ENCODE measurements at places on chromosomes 2 and 18. TPM values are rescaled to one million over a fixed set of nuclear protein-coding genes. Genes with fewer than 3 reads are reported as not detected.

GRCh38 chr2:240932001-240932723 is 26.0 kb downstream of the CROCC2 start:
- peak; percentile 17 for DNase-seq

GRCh38 chr2:224104668-224105386 is 65.7 kb upstream of the SERPINE2 start:
- DNase-seq, result no peak

DNA sequence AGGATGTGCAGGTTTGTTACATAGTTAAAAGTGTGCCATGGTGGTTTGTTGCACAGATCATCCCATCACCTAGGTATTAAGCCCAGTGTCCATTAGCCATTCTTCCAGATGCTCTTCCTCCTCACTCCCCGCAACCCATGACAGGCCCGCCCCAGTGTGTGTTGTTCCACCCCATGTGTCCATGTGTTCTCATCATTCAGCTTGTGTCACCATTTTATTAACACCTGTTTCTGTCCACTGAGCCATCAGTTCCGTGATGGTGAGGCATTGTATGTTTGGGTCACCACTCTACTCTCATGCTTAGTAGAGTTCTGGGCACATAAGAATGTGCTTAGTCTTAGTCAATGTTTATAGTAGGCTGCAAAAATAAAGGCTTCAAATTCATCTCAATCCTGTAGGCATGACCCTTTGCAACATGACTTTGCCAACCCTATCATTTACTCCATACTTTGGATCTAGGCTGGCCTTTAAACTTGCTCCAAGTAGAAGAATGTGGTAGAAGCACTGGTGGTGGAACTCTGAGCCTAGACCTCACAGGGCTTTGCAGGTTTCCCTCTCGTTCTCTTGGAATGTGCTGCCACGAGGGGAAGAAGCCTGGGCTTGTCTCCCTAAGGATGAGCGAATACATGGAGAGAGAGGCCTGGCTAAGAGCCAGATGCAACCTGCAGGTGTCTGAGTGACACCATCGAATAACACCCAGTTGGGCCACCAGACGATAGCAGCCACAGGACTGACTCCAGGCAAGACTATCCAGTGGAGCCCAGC is 161.5 kb downstream of the NAPG start:
- no peak for DNase-seq

- no peak for DNase-seq
These were observed 1327.1 kb upstream of the ZEB2 start for GRCh38 chr2:145846982-145847381.

DNA sequence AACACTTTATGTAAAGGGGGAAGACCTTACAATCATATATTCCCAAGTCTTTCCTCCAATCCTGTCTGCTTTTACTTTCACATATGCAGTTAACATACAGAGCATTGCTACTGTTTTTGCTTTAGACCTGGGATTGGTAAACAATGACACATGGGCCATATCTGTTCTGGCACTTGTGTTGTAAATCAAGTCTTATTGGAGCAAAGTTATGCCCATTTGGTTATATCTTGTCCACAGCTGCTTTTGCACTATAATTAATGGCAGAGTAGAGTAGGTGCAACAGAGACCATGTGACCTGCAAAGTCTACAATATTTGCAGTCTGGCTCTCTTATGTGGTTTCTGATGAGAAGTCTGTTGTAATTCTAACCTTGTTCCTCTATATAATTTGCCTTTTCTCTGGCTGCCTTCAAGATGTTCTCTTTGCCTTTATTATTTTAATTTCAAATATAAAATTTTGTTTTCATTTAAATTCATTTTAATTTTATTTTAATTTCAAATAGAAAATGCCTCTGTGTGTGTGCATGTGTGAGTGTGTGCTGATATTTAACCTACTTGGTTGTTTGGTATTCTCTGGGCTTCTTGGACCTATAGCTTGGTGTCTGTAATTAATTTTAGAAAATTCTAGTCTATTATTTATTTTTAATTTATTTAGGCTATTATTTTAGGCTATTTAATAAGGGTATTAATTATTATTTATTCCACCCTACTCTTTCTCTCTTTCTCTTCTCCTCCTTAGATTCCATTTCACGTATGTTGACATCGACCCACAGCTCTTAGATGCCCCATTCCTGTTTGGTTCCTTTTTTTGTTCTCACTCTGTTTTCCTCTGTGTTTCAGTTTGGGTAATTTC is 16.8 kb upstream of the LPIN1 start:
- no peak for DNase-seq

DNA sequence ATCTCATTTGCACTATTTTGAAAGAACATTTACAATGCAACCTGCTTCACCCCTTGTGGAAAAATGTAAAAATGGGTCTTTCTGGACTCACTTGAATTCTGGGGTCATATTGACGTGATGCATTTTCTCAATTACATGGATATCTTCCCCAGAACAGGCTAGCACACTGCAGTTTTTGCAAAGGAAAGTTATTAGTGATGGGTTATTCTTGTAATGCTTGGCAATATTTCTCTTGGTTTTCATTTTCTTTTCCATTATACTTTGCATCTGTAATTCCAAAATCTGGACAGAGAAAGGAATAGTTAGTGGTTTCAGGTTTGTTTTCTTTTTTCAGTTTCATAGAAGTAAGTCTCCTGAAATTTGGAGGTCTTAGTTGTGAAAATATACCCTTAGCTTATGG is 24.8 kb upstream of the FAP start:
- no peak for DNase-seq

GRCh38 chr2:98026927-98027522 is 31.3 kb upstream of the TMEM131 start:
- no peak for DNase-seq

GRCh38 chr2:83394134-83394904 is 1064.8 kb downstream of the SUCLG1 start:
- no peak for DNase-seq

GRCh38 chr2:179525340-179525739 is 260.7 kb upstream of the SESTD1 start:
- no peak for DNase-seq

- no peak for DNase-seq
These were observed 97.4 kb downstream of the PLB1 start for GRCh38 chr2:28593160-28593755.

GRCh38 chr2:216492597-216493333 is 5.9 kb upstream of the RPL37A start:
- no peak for DNase-seq

DNA sequence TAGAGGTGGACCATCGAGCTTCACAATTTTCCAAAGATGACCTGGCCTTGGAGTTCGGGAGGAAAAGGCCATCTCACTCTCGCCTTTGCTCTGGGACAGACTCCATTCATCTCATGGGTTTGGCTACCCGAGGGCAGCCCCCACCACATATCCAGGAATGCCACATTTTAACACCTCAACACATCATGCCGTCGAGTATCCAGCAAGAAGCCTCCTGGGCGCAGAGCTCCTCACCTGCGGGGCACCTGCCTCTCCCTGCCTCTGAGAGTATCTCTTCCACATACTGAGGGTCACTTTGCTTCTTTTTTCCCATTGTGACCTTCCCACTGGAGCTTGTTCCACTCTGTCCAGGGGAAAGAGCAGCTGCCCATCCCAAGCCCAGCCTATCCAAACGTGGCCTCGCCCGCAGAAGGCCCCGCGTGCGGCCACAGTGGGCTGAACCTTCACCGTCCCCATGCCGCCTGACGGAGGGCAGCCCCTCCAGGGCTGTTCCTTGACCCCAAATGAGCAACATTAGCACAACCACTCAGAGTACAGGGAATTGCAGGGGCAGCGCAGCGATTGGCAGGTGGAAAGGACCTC is 5.5 kb upstream of the LIMS2 start:
- DNase-seq, result no peak

DNA sequence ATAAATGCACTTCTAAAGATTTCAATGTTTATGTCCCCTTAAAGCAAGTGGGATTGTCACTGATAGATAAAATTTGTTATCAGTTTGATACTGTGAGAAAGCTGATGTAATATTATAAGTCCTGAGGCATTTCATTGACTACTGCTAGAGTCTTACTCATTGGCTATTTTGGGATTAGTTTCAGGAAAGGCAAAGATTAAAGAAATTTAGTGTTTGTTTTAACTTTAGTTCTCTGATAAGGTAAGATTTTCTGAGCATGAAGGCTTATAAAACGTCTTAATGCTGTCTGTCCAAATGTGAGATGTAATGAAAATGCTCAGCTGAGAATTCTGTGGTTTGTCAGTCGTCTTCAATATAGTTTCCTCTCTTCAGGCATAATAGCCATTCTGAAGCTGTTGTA is 886.4 kb upstream of the CDH2 start:
- no peak for DNase-seq

- no peak for DNase-seq
These were observed 44.3 kb upstream of the KCNG2 start for GRCh38 chr18:79753391-79753851.

Gene MYO5B
- polyA plus RNA-seq, result 1.3 TPM

Gene APCDD1
- not detected for polyA plus RNA-seq

Gene ADD2
- 0.30 TPM for polyA plus RNA-seq

Gene TWIST2
- polyA plus RNA-seq, result 10.2 TPM

Gene OR6B2
- not detected for polyA plus RNA-seq

Gene C1QL2
- polyA plus RNA-seq, result not detected

Gene CCDC150
- polyA plus RNA-seq, result 4.6 TPM

Gene REG1B
- polyA plus RNA-seq, result not detected

Gene EPB41L3
- polyA plus RNA-seq, result 0.15 TPM

Gene RELCH
- 11.0 TPM for polyA plus RNA-seq

Gene PKDCC
- 16.0 TPM for polyA plus RNA-seq

Data from SK-N-SH (cell line).